SJSA1 (cell line): ENCODE measurements at places on chromosomes 6 and 20. TPM values are rescaled to one million over a fixed set of nuclear protein-coding genes. Genes with fewer than 3 reads are reported as not detected.
A peak's percentile ranks its signal among the peaks of the same experiment; 100 is the strongest.

DNA sequence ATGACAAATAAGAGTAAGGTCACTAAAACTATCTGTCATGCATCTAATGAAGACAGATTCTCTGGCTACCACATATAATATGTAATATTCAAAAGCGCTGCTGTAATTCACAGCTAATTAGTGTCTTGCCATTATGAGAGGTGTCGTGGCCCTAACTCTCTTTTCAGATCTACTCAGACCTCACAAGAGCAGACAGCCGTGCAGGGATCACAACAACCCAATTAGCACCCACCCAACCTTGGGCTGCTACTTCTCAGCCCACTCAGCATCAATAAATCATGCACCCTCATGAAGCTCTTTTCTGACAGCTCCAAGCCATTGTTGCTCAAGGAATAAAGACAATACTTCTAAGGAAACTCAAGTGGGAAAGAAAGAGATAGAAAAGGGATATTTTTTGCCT lies 61.5 kb downstream of the FRK start:
- no peaks in the 10 kb centered on the region for H3K4me1 ChIP-seq
- no peak overlapping the region for H3K4me3 ChIP-seq
- DNase-seq, result no peak
- no peaks in the 10 kb centered on the region for H3K27me3 ChIP-seq

- H3K36me3 ChIP-seq, result no peaks in the 10 kb centered on the region
- peaks cover 59% of the 10 kb centered on the region for H3K4me1 ChIP-seq
- no peak overlapping the region for H3K27ac ChIP-seq
- H3K4me3 ChIP-seq, result no peak overlapping the region
- no peaks in the 10 kb centered on the region for H3K27me3 ChIP-seq
These were observed 114.9 kb upstream of the DST start for GRCh38 chr6:56757588-56757984.

SYNGAP1 gene
- 0.69 and 1.1 TPM in 2 replicates for total RNA-seq

GRCh38 chr6:112233847-112234246 lies 20.5 kb downstream of the LAMA4 start:
- H3K27ac ChIP-seq, result no peak overlapping the region
- DNase-seq, result no peak
- H3K4me1 ChIP-seq, result peaks cover 35% of the 10 kb centered on the region
- no peaks in the 10 kb centered on the region for H3K36me3 ChIP-seq
- no peak overlapping the region for H3K4me3 ChIP-seq

GRCh38 chr6:89297695-89298351 lies 17.3 kb downstream of the GABRR2 start:
- peak; percentile 62 for DNase-seq
- H3K27ac ChIP-seq, result no peak overlapping the region
- no peaks in the 10 kb centered on the region for H3K36me3 ChIP-seq
- peaks cover 4% of the 10 kb centered on the region for H3K4me1 ChIP-seq
- no peak overlapping the region for H3K4me3 ChIP-seq

KIF25 gene
- not detected in 2 replicates for total RNA-seq

GRCh38 chr6:72216222-72217068 lies 330.1 kb downstream of the RIMS1 start:
- H3K27me3 ChIP-seq, result no peaks in the 10 kb centered on the region; the same call in 1 of the 2 replicates
- H3K27ac ChIP-seq, result no peak overlapping the region
- H3K36me3 ChIP-seq, result no peaks in the 10 kb centered on the region
- no peak for DNase-seq
- no peaks in the 10 kb centered on the region for H3K4me1 ChIP-seq

FUT9 gene
- not detected in 2 replicates for total RNA-seq

- no peak for DNase-seq
- H3K4me3 ChIP-seq, result no peak overlapping the region
- no peaks in the 10 kb centered on the region for H3K27me3 ChIP-seq
- no peak overlapping the region for H3K27ac ChIP-seq
- no peaks in the 10 kb centered on the region for H3K36me3 ChIP-seq
- H3K4me1 ChIP-seq, result no peaks in the 10 kb centered on the region
These were observed 406.1 kb upstream of the HSF2 start for GRCh38 chr6:121993362-121993761.

GRCh38 chr20:49229381-49229780 lies 10.2 kb downstream of the DDX27 start:
- no peaks in the 10 kb centered on the region for H3K27me3 ChIP-seq
- H3K27ac ChIP-seq, result no peak overlapping the region
- H3K36me3 ChIP-seq, result peaks cover 75% of the 10 kb centered on the region
- no peaks in the 10 kb centered on the region for H3K4me1 ChIP-seq

EYS gene
- total RNA-seq, result not detected in 2 replicates

FAM83D gene
- 71.4 and 85.6 TPM in 2 replicates for total RNA-seq

DNA sequence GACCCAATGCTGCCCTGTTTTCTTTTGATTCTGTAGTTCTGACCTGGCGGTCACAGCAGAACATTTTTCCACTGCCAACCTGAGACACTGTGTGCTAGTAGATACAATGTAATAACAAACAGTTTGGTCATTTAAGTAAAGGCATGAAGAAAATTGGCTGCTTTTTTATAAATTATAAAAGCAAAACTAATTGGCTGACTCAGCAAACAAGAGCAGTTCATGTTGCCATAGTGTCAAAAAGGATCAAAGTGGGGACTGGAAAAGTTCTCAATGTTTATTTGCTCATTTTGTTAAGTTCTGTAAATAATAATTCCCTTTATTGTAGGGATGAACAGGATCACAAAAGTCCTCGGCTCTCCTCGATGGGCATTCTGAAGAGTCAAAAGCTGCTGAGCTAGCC lies 599.5 kb downstream of the PKHD1 start:
- H3K4me1 ChIP-seq, result no peaks in the 10 kb centered on the region
- no peak overlapping the region for H3K27ac ChIP-seq
- no peaks in the 10 kb centered on the region for H3K27me3 ChIP-seq
- DNase-seq, result no peak
- H3K36me3 ChIP-seq, result no peaks in the 10 kb centered on the region
- H3K4me3 ChIP-seq, result no peak overlapping the region

GRCh38 chr6:13248053-13248452 lies 80.3 kb downstream of the TBC1D7 start:
- no peaks in the 10 kb centered on the region for H3K36me3 ChIP-seq
- H3K27ac ChIP-seq, result no peak overlapping the region
- H3K27me3 ChIP-seq, result peaks cover 7% of the 10 kb centered on the region; the same call in 1 of the 2 replicates

DNA sequence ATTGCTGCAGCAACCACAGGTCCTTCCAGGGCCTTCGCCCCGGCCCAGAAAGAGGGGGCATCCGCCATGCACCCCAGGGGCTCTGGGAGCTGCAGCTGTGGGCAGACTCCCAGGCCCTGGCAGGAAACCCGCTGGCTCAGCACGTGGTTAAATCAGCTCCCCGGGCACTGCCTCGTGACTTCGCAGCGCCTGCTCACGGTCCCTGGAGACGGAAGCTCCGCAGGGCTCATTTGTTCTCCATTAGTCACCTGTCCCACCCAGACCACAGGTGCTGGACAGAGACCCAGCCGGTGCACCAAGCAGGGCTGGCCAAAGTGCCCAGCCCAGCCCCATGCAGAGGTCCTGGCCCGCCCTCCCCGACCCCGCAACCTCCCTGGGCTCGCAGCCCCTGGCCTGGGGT lies 14.7 kb downstream of the KCNQ2 start:
- no peak for DNase-seq
- H3K4me3 ChIP-seq, result no peak overlapping the region
- H3K36me3 ChIP-seq, result no peaks in the 10 kb centered on the region
- peaks cover 76% of the 10 kb centered on the region for H3K27me3 ChIP-seq
- peaks cover 3% of the 10 kb centered on the region for H3K4me1 ChIP-seq

GRCh38 chr6:111646942-111647341 lies 41.3 kb upstream of the TRAF3IP2 start:
- H3K27ac ChIP-seq, result no peak overlapping the region
- H3K4me1 ChIP-seq, result peaks cover 4% of the 10 kb centered on the region; the same call in 1 of the 2 replicates
- no peaks in the 10 kb centered on the region for H3K36me3 ChIP-seq
- H3K4me3 ChIP-seq, result no peak overlapping the region
- no peak for DNase-seq

DNA sequence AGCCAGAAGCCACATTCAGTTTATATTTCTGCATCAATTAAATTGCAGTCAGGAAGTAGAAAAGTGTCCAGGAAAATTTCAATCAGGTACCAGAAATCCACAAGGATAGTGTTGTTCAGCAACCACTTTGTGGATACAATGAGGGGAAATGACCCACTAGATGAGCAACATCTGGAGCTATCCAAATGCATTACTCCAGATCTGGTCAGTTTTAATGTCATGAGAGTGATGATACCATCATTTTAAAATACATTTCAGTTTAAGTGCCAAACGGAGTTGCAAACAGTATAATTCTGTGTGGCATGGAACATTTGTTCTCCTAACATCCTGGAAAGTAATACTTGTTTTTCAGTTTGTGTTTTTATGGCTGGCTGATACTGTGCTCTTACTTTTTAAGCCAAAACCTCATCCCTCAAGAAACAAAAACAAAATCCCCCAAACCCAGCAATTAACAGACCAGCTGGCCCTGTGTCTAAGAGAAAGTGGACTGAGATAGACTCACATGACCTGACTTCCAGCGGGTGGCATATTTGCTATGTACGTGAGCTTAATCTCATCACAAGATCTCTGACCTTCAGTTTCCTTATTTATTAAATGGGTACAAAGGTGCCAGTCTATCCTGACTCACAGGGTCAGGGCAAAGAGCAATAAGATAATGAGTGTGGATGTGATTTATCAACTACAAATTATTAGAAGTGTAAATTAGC lies 58.8 kb upstream of the CNKSR3 start:
- DNase-seq, result no peak
- no peak overlapping the region for H3K27ac ChIP-seq
- no peaks in the 10 kb centered on the region for H3K36me3 ChIP-seq
- no peaks in the 10 kb centered on the region for H3K4me1 ChIP-seq
- H3K4me3 ChIP-seq, result no peak overlapping the region

DNA sequence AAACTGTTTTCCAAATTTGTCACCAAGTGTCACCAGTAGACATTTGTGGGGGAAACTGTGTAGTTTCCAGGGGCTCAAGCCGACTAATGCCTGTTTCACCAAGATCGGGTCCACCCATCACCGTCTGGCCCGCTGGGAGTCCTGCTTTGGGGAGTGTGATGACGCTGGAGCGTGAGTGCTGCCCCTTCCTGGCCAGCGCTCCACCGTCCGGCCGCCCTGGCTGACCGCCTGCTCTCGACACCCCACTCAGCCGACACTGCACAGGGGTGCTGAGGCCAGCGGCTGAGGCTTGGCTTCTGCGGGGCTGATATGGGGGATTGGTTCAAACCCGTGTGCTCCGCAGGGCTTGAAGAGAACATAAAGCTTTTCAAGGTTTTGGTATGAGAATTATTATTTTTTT lies 160.1 kb downstream of the SMOC2 start:
- no peaks in the 10 kb centered on the region for H3K4me1 ChIP-seq
- no peak overlapping the region for H3K4me3 ChIP-seq
- no peaks in the 10 kb centered on the region for H3K36me3 ChIP-seq
- no peak overlapping the region for H3K27ac ChIP-seq
- no peak for DNase-seq
